ENCODE measurements at places on chromosomes 7 and 10.
A peak's percentile ranks its signal among the peaks of the same experiment; 100 is the strongest.

DNA sequence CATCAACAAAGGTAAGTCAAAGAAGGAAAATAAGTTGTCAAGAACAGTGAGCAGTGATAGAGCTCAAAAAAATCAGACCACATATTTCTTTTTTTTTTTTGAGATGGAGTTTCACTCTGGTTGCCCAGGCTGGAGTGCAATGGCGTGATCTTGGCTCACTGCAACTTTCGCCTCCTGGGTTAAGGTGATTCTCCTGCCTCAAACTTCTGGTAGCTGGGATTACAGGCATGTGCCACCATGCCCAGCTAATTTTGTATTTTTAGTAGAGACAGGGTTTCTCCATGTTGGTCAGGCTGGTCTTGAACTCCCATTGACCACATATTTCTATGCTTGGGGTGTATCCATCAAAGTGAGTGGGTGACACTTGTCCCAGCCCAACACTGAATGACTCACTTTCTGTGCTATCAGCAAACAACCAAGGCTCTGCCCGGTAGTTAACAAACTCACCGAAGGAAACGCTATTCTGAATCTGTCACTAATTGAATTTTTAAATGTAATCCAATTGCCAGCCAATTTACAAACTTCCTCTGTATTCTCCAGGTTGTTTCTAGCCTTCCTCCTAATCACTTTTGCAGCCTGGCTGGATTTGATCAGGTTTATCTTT, 19.6 kb upstream of the SMNDC1 start:
- H3K36me3 ChIP-seq = peaks cover 4% of the 10 kb centered on the region
- H3K27me3 ChIP-seq = no peaks in the 10 kb centered on the region
- H3K4me1 ChIP-seq = peaks cover 16% of the 10 kb centered on the region
- DNase-seq = no peak

GRCh38 chr7:22732556-22733126, 5.6 kb downstream of the IL6 start:
- no peak for DNase-seq
- no peaks in the 10 kb centered on the region for H3K27me3 ChIP-seq

GRCh38 chr7:16697507-16698199, 51.7 kb downstream of the BZW2 start:
- no peaks in the 10 kb centered on the region for H3K27me3 ChIP-seq
- peaks cover 6% of the 10 kb centered on the region for H3K4me1 ChIP-seq
- DNase-seq = no peak

DNA sequence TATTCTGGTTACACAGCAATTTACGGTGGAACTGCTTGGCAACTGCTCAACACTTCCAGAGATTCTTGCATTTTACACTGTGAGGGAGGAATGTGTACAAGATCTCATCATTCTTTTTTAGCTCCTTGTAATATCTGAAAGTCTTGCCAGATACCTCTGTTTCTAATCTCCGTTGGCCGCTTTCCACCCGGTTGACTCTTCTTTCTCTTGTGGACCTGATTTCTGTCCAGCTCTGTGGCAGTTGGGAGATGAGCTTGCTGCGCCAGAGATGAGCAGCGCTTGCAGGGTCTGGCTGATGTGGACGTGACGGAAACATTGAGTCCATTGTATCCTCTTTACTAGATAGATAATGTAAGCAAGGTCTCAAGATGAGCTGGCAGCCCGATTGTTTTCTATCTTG, 27.6 kb downstream of the SPAG6 start:
- peaks cover 5% of the 10 kb centered on the region for H3K4me1 ChIP-seq
- no peak overlapping the region for H3K4me3 ChIP-seq

GRCh38 chr10:1284076-1284475, 227.9 kb downstream of the WDR37 start:
- DNase-seq = no peak
- H3K27ac ChIP-seq = no peak overlapping the region
- peaks cover 6% of the 10 kb centered on the region for H3K4me1 ChIP-seq
- no peak overlapping the region for H3K4me3 ChIP-seq
- peaks cover 6% of the 10 kb centered on the region for H3K27me3 ChIP-seq
- no peaks in the 10 kb centered on the region for H3K36me3 ChIP-seq

GRCh38 chr7:139635526-139636302, 112.2 kb downstream of the CLEC2L start:
- peaks cover 13% of the 10 kb centered on the region for H3K4me1 ChIP-seq
- peaks cover 25% of the 10 kb centered on the region for H3K36me3 ChIP-seq
- peak overlapping the region; percentile 63 for H3K27ac ChIP-seq

- no peaks in the 10 kb centered on the region for H3K36me3 ChIP-seq
- no peak overlapping the region for H3K4me3 ChIP-seq
- peaks cover 2% of the 10 kb centered on the region for H3K4me1 ChIP-seq
- no peaks in the 10 kb centered on the region for H3K27me3 ChIP-seq
Observed at GRCh38 chr7:85821926-85822325, 635.1 kb upstream of the SEMA3D start.
